ENCODE measurements at places on chromosomes 12 and 14.
A peak's percentile ranks its signal among the peaks of the same experiment; 100 is the strongest.

DNA sequence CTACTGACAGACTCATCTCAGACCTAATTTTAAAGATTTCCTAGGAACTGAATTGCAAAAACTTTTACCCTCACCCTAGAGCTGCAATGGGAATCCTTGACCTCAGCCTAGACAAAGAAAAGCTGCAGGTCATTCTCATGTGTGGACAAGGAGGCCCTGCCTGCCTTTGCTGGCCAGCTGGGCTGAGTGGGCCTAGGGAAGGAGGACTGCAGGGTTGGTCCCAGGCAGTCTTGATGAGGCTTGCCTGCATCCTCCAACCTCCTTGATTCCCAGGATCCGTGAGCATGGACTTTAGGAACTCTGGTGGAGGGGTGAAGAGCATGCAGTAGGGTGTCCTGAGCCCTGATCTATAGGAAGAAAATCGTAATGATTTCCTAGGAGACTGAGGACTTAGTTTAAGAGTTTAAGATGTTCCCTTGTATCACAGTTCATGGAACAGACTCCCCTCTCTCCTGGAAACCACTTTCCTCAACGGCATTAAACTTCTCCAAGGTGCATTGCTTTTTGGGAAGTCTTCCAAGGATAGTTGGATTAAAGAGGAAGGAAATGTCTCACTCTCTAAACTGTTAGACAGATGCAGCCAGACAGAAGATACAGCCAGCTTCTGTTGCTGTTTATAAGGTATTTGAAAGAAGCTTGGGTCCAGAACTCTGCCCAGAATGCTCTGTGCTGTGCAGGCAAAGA, 55.4 kb upstream of the DDX11 start:
- DNase-seq, result no peak

DNA sequence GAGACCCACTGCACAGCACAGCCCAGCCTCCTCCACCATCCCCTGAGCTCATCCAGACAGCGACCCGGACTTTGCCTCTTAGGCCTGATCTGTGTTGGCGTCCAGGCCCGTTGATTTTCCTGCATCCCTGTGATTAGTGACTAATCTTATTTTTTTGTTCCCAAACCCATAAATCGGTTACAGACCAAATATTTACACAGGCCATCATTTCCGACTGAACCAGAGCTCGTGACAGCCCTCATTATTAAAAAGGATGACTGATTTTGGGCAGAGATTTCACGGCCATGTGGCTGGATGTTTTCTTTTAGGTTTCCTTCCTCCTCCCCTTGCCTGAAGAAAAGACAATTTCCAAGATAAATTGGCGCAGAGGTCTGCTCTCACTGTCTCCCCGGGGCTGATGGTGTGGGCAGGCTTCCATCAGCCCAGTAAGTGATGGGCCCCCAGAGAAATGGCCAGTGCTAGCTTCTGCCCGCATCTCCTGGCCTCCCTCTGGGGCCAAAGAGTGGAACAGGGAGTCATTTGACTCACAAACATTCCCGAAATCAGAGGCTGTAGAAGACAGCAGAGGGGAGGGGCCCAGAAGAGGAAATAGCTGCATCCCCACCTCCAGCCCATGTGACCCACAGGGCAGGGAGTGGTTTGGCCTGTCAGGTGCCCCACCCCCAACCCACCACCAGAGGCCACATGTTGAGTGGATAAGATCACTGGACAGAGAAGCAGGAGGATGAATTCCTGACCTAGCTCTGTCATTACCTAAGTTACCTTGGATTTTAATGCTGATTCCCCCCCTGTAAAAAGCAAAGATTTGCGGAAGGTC, 283.5 kb downstream of the KSR2 start:
- peak; percentile 84 for DNase-seq

DNA sequence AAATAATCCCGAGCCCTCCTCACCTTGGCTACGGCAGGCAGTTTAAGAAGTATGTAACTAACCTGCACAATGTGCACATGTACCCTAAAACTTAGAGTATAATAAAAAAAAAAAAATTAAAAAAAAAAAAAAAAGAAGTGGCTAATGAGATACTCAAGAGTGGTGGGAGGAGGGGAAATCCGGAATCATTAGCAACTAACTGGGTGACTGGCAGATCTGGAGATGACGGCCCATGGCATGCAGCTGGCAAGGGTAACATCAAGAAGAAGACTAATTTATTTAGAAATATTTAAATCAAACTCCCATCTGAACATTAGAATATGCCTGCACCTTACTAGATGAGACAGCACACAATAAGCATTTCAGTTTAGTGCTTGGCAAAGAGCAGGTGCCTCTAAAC, 52.3 kb upstream of the TMCC3 start:
- DNase-seq, result no peak

DNA sequence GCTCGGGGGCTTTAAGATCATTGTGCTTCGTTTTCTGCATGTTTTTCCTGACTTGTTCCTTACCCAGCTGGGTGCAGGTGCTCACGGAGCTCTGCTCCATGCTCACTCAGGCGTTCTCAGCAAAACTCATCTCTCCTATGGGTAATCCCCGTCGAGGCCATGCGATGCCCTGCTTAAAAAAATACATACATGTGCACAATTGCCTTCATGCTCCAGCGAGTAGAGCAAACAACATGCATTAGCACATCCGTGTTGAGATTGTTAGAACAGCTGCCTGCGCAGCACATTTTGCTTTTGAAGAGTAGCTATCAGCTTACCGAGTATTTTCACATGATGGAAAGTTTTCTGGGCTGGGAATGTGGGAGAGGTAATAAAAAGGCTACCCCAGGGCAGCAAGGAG, 16.2 kb downstream of the AACS start:
- DNase-seq, result no peak

DNA sequence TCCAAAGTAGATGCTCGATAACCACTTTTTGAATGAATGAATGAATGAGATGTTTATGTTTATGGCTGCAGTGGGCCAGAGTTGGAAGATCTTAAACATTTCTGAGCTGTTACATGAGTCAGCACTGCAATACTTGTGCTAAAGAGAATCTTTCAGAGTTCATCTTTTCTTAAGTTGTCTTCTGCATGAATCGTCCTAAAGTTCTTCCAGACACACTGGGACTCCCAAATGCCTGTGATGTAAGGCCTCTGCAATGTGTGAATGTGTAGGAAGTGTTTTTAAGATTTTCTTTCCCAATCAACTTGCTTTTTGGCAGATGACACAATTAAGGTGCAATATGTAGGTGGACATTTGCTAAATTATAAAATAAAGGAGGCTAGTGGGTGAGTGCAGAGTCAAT, 50.3 kb upstream of the TRIM9 start:
- no peak for DNase-seq

DNA sequence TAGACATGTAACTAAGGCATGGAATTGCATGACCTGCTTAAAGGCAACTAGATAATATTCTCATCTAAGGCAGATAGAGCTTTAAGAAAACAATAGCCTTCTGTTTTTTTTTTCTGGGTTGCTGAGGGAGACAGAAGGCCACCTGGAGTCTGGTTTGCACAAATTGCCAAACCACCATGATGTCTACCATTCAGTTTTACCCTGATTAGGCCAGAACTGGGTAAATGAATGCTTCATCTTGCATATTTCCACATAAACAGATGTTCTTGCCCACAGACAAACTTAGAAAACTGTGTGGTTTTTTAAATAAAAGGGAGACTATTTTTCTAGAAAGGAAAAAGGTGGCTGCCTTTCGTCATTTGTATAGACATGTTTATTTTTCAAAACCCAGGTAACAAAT, 278.7 kb upstream of the PRICKLE1 start:
- DNase-seq, result no peak

DNA sequence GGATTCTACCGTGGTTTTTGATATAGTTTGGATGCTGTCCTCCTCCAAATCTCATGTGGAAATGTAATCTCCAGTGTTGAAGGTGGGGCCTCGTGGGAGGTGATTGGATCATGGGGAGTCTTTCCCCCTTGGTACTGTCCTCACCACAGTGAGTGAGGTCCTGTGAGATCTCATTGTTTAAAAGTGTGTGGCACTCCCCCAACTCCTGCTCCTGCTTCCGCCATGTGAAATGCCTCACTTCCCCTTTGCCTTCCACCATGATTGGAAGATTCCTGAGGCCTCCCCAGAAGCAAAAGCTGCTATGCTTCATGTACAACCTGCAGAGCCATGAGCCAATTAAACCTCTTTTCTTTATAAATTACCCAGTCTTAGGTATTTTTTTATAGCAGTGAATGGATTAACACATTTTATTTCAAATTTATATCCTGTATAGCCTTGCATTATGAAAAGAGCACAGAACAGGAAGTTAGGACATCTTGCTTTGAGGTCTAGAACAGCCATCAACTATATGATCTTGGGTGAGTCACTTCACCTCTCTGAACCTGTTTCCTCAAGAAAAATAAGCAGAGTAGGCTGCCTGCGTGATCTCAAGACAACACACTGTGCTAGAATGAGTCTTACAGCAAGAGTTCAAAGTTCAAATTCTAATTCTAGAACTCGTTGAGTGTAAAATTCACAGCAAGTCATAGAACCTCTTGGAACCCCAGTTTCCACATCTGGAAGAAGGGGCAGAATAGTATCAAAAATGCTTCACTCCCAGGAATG, 160.9 kb upstream of the EEA1 start:
- DNase-seq, result no peak

DNA sequence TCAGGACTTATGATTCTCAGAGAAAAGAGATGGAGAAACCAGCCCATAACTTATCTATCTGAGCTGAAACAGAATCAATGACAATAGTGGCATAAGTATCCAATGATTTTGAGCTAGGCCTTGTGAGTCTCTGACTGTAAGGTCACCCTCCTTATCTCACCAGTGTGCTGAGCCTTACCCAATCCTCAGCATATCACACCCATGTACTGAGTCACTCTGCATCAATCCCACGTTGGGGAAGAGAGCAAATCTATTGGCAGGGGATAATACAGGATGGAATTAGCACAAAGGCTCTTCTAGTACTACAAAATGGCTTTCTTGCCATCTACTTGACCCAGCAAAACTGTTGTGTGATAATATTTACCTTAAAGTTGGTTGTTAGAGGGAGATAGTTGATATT, 997.8 kb downstream of the NRXN3 start:
- no peak for DNase-seq

GRCh38 chr12:42094277-42094676, 50.4 kb downstream of the GXYLT1 start:
- DNase-seq, result no peak

GRCh38 chr12:77850129-77850528, 19.4 kb downstream of the NAV3 start:
- DNase-seq, result no peak

- DNase-seq, result no peak
These were observed 211.3 kb downstream of the TMEM121 start for GRCh38 chr14:105737504-105738246.

DNA sequence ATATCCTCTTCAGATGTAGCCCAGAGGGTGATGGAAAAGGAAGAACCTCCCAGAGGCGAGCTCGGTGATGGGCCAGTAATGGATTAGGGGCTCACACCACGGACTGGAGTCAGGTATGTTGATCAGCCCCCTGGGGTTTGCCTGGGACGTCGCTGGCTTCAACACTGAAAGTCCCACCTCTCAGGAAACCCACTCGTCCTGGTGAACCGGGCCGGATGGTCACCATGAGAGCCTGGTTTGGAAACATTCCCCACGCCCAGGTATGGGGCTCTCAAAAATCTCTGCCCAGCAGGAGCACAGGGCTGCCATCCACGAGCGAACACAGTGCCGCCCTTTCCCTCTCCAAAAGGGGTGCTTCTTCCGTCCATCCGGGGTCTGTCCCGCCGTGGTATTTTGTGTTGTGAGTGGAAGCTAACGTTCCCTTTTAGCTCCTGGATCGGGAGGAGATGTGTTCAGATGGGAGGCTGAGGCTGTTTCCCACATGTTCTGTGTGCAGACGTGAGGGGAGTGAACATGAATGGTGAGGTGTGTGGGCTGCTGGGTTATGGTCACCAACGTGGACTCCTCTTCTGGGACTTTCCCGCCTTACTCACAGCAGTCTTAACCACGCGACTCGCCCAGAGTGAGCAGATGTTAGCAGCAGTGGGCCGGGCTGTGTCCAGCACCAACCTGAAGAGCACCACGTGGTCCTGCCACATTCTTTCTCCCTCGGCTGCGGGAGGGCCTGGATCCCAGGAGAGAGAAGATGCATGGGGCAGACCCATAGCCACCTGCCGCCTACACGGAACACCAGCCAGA, 139.2 kb downstream of the KIF26A start:
- DNase-seq, result no peak

- DNase-seq, result no peak
These were observed 706.9 kb upstream of the TMEM132C start for GRCh38 chr12:127560041-127560478.
